CD8-positive, alpha-beta memory T cell (primary cell): ENCODE measurements at places on chromosomes 7 and 10.

GRCh38 chr10:93160829-93161228 lies 87.1 kb downstream of the CYP26A1 start:
- DNase-seq, result no peak

DNA sequence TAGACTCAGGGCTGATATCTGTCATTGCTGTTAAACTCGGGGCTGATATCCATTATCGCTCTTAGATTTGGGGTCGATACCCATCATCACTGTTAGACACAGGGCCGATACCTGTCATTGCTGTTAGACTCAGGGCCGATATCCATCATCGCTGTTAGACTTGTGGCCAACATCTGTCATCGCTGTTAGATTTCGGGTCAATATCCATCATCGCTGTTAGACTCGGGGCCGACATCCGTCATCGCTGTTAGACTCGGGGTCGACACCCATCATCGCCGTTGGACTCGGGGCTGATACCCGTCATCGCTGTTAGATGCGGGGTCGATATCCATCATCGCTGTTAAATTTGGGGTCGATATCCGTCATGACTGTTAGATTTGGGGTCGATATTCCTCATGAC lies 54.8 kb downstream of the BEND7 start:
- no peak for DNase-seq

DNA sequence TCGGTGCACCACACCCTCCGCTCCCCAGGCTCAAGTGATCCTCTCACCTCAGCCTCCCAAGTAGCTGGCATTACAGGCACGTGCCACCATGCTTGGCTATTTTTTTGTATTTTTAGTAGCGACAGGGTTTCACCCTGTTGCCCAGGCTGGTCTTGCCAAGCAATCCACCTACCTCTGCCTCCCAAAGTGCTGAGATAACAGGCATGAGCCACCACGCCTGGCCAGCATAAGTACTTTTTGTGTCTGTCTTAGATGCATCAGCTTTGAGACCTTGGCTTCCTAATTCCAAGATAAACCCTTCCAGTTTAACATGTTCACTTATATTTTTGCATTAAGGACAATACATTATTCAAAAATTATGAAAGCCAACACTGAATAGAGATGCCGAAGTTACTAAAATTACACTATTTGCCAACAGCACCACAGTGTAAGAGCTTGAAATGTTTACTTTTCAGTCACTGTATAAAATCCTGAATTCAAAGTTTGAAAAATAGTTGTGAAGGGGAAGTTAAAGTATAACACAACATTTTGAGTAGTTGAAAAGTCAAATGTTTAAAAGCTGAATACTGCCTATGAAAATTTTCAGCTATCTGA lies 36.5 kb downstream of the ANKIB1 start:
- DNase-seq, result no peak

DNA sequence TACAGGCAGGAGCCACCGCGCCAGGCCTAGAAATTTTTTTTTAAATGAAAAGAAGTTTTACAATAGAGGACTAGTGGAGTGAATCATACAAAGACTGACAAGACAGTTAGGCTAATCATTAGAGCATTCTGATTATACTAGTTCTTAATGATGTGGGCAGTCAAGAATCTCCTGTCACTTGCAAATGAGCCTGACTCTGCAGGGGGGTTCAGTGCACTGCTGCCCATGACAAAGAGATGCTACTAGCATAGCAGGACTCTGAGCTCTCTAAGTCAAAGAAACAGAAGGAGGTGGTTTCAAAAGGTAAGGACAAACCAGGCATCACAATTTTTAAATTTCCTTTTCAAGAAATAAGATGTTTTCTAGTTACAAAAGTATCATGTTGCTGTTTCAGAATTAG lies 59.0 kb downstream of the CCDC6 start:
- DNase-seq, result no peak

GRCh38 chr7:19080093-19080492 lies 37.3 kb downstream of the TWIST1 start:
- DNase-seq, result no peak
